ENCODE measurements at places on chromosomes 16 and 17. TPM values are rescaled to one million over a fixed set of nuclear protein-coding genes. Genes with fewer than 3 reads are reported as not detected.

DNA sequence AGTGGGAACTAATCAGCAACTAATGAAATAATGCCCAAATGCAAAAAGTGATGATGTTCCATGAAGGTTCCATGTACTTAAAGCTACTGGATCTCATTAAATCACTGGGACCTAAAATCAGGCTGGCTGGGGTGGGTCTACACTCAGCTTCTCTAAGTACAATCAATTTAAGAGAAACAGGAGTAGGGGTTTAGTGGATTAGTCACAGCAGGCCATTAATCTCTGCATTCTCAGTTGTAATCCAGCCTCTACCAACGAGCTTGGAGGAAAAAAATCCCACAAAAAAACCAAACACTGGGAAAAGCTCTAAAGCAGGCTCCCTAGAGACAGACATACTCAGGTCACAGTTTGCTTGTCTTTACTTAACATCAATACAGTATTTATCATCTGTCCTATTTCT, 15.0 kb downstream of the CA10 start:
- DNase-seq = no peak

- peak; percentile 7 for DNase-seq
Measured at GRCh38 chr16:66459878-66460277, 32.8 kb downstream of the BEAN1 start.

DNA sequence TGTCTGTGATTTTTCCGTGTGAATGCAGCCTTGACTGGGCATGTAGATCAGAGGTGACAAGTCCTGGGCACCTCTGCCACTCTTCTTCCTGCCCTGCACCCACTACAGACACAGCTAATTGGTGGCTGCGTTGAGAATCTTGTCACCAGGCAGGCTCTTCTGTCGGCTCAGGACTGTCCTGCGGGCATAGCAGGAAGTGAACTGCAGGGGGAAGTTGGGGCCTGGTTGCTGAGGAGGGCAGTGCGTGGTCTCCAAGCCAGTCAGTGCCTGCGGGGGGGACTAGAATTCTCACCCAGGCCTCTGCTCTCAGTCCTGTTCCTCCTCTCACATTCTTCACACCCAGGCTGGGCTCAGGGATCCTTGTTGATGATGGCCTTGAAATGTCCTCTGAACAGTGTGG, 50.5 kb downstream of the JPH3 start:
- no peak for DNase-seq

DNA sequence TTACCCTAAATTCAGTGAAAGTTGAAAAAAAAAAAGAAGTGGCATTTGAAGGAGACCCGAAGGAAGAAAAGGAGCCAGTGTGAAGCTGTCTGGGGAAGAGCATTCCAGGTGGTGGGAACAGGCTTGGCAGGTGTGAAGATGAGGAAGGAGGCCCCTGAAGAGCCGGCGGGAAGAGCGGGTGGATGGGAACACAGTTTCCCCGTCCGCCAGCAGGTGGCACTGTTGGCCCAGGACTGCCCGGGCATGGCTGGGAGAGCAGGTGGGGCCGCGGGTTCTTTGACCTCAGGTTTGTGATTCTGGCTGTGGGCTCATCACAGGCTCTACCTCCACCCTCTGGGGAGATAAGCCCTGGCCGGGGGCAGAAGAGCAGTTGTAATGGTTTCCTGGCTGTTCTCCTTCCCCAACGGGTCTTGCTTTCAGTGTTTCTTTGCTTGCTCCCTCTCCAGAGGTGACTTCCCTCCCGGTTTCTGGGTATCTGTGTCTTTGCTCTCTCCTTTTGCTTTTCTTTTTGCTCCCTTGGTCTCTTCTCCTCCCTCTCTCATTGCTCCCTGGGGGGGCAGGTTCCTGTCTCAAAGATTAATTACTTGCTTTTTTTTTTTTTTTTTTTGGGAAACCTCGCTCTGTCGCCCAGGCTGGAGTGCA, 32.3 kb downstream of the RAP1GAP2 start:
- DNase-seq = no peak

DNA sequence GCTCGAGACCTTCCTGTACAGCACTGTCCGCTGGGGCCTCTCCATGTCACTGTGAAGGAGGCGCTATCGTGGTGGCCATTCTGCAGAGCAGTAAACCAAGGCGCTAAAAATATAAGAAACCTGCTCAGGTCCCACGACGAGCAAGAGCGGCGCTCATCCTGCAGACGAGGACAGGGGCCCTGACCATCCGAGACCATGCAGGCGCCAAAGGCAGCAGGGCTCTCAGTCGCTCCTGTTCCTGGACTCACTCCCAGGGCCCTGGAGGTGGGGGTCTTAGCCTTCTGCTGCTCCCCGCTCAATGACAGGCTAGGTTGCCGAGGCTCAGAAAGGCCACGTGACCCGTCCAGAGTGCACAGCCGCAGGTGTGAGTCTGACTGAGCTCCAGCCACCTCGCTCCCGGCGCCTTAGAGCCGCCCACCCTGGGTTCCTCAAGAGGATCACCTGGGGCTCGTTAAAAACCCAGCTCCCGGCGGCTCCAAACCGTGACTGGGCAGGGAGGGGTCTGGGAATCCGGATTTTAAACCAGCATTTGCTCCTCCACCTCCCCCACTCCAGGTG, 509 bp upstream of the ATP2C2 start:
- DNase-seq = no peak

GRCh38 chr16:53510704-53511070, 7.7 kb upstream of the AKTIP start:
- no peak for DNase-seq

DNA sequence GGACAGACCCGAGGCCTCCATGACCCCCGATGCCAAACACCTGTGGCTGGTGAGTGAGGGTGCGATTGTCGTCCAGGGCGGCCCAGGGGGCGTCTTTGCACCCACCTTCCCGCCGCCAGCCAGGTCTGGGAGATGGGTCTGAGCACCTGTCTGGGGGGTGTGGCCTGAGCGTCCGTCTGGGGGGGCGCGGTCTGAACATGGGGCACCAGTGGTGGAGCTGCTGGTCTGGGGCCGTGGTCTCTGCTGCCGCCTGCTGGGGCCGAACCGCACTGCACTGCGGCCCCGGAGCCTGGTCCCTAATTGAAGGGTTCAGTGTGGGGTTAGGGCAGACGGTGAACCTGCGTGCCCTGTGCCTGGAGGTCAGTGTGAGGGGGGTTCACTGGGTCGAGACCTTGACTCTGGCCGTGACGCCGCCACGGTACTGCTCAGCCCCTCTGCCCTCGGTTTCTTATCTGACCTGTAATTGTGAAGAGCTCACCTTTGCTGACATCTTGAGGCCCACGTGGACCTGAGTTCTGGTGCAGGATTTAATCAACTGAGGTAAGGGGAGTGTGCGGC, 12.6 kb upstream of the TCF25 start:
- DNase-seq = no peak

GRCh38 chr16:80231888-80232287, 308.9 kb upstream of the DYNLRB2 start:
- peak; percentile 92 for DNase-seq

GRCh38 chr17:58840820-58841612, 85.4 kb downstream of the PPM1E start:
- DNase-seq = no peak

DNA sequence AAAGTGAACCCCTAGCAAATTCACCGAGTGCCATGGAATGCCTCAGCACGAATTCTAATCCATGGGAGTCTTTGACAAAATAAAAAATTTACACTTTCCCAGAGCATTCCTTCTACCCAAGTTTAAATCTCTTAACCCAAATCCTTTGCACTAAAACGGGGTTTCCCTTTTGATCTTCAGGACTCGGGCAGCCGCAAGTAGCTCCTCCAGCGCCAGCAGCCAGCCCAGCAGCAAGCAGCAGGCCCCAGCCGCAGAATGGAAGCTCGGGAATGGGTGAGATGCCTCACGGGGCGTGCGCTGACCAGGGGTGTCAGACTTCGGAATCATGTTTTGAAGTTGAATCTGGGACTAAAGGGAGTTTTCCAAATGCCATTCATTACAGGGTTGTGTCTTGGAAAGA, 42.4 kb downstream of the RPA1 start:
- no peak for DNase-seq

- DNase-seq = no peak
Measured at GRCh38 chr16:65827231-65827630, 539.3 kb upstream of the CDH5 start.

GRCh38 chr17:3004150-3004801, 59.1 kb downstream of the OR1D5 start:
- DNase-seq = peak; percentile 90

Gene RUNDC3A
- 3.4 TPM for total RNA-seq

Gene TPPP3
- 0.75 TPM for total RNA-seq

Gene TEX19
- not detected for total RNA-seq

Gene TLCD3B
- 1.9 TPM for total RNA-seq
